CD4-positive, alpha-beta T cell (primary cell): ENCODE measurements at places on chromosomes 2 and 18. TPM values are rescaled to one million over a fixed set of nuclear protein-coding genes. Genes with fewer than 3 reads are reported as not detected.

Gene SERPINB10
- total RNA-seq, result not detected

DNA sequence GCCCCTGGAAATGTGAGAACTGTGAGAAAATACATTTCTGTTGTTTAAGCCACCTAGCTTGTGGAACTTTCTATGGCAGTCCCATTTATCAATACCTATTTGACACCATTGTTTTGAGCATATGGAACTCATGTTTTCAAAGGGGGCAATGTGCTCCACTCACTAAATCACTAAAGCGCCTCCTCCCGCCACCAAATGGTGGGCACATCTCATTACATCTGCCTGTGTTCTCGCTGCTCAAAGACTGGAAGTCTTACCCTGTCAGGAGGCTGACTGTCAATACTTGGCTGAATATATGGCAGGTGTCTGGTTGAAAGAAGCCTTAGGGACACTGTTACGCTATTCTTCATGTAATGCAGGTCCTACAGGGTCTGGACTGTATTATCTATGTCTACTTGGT is 767.7 kb downstream of the TSN start:
- DNase-seq, result no peak

DNA sequence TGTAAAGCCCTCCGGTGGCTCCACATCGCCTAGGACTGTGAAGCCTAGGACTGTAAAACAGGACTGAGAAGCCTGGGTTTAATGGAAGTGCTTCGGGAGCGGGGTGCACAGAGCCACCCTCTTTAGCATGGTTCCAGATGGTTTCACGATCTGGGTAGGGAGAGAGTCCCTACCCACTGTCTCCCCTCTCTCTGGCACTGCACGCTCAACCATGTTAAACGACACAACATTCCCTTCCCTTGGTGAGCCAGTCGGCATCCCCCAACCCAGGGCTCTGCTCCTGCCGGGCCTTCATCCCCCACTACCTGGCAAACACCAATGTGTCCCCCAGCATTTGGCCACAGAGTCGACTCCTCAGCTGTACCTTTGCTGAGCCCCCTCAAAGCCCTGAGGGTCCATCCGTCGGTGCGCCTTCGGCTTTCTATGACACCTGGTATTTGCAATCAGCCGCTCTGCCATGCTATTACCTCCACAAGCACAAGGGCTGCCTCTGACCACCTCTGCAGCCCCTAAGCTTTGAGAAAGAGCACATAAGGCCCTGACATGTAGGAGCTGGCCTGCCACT is 1.1 kb downstream of the COPS9 start:
- no peak for DNase-seq

DNA sequence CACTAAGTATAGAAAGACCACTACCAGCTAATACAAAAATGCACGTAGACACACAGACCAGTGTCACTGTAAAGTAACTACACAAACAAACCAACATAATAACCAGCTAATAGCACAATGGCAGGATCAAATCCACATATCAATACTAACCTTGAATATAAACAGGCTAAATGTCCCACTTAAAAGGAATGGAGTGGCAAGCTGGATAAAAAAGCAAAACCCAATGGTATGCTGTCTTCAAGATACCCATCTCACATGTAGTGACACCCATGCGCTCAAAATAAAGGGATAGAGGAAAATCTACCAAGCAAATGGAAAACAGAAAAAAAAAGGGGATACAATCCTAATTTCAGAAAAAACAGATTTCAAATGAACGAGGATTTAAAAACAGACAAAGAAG is 41.8 kb downstream of the CPS1 start:
- no peak for DNase-seq
